ENCODE measurements at places on chromosomes 7 and 10.

DNA sequence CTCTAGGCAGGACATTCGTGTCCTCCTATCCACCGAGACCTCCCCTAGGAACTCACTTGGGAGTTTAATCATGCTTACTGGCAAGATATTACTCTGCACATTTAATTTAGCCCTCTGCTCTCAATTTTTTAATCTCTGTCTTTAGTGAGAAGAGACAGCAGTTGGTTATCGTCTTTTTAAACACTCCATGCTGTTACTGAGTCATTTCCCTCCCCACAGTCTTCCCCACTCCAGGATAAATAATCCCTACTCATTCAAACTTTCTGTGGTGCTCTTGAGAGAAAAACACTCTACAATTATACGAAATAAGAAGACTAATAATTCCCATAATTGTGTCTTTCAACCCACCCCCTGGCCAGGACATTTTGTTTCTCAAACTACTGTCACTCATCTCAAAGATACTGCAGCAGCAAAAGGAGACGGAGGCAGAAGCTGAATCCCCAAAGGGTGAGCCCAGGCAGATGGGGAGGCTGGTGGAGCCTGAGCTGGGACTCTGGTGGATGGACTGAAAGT lies 84.2 kb downstream of the ANK3 start:
- no peak for DNase-seq

DNA sequence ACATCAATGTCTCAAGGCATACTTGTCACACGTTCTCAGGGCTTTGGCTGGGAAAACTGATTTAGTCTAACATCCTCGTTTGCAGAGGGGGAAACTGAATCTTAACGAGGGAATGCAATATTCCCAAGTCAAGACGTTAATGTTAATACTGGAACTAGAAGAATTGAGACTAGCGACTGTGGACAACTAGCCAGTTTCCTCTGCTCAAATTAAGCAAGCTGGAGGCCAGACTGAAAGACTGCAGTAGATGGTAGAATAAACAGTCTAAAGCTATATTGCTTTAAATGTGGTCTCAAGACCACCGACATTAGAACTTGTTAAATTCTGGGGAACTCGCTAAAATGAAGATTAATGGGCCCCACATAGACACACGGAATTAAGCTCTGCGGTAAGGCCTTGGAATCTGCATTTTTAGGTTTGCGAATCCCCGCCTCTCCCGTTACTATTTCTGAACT lies 639 bp upstream of the TFAM start:
- DNase-seq, result no peak

DNA sequence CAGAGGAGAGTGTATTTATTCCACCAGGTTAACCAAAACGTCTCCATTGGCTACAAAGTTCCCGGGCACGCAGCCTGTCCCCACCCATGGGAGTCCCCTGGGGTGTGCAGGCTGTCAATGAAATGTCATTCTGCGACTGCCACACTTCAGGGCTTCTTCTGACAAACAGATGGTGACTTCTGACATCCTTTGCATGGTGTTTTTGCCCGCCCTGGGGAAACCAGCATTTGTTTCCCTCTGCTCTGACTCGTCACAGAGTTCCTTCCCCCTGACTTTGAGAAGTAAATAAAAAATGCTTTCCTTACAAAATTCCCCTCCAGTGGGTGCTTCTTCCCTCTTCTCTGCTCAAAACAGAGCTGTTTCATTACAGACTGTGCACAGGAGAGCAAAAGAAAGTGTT lies 38.2 kb downstream of the TNS3 start:
- no peak for DNase-seq

GRCh38 chr10:86535132-86535882 lies 13.7 kb upstream of the WAPL start:
- no peak for DNase-seq

- no peak for DNase-seq
These were observed 28.8 kb upstream of the C10orf53 start for GRCh38 chr10:49650724-49651034.

- no peak for DNase-seq
These were observed 2.3 kb downstream of the IGF2BP3 start for GRCh38 chr7:23467806-23468525.

DNA sequence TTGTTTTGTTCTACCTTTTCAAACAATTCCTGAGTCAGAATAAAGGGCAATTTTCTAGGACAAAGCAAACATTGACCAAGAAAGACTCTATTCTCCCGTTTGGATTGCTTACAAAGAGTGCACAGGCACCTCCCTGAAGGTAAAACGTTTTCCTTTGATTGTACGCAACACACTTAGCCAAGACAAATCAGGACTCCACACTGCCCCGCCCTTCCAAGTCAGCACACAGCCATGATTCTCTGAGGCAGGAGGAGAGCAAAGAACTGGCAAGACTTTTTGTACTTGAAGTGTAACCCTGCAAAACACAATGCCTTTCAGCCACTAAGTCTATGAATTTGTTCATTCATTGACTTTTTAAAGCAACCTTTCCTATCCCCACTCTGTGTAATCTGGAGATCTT lies 85.0 kb upstream of the FAM180A start:
- DNase-seq, result no peak

- no peak for DNase-seq
These were observed 94.3 kb downstream of the THSD7A start for GRCh38 chr7:11737723-11738122.

DNA sequence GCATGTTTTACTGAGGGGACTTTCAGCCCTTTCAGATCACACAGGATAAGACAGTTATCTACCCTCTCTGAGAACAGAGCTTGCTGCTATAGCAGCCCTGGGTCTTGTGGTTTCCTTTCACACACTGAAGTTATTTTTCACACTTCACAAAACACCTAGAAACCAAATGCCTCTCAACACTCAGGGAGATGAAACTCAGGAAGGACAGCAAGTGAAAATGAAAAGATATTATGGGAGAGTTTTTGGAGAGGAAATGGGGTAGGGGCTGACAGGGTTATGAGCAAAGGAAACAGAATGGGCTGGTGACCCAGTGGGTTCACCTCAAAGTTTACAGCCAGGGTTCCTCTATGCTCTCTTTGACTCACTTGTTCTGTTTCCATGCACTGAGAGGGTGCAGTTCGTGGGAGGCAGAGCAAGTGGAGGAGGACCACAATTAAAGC lies 17.0 kb upstream of the GIMAP2 start:
- no peak for DNase-seq

DNA sequence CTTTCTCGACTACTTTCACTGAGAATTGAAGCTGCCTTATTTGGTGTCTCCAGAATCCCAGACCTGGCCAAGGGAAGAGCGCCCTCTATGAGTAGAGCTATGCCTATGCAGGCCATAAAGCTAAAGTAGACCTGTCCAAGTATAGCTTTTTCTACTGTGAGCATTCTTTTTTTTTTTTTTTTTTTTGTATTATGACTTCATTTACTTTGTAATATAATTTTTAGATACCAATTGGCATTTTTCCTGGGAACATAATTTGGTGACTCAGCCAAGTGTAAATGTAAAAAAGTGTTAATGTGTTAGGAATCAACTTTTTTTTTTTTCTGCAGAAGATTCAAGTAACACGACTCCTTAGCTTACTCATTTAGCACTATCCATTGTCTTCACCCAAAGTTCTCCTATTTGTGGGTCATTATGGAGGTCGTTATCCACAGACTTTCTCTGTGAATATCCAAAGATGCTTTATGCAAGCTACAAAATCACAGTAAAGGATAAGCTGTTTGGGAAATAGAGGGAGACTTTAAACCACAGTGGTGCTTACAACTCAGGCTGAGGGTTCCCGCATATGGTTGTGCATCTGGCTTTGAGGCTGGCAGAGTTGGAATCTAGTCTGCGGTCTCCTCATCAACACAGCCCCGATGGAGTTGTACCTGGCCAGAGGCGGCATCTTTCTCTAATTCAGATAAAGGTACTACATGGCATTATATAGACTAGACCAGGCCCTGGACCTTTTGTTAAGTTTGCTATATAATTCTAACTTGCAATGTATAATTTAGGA lies 1040.2 kb upstream of the SORCS1 start:
- DNase-seq, result no peak

DNA sequence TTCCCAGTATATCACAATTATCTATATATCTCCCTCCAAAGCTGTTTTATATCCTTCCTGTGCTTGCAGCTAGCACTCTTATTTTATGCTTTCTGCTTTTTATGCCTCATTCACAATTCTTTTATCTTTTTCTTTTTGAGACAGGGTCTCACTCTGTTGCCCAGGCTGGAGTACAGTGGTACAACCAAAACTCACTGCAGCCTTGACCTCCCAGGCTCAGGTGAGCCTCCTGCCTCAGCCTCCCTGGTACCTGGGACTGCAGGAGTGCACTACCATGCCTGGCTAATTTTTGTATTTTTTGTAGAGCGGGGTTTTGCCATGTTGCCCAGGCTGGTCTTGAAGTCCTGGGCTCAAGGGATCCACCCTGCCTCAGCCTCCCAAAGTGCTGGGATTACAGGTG lies 5.7 kb downstream of the C7orf25 start:
- DNase-seq, result no peak

DNA sequence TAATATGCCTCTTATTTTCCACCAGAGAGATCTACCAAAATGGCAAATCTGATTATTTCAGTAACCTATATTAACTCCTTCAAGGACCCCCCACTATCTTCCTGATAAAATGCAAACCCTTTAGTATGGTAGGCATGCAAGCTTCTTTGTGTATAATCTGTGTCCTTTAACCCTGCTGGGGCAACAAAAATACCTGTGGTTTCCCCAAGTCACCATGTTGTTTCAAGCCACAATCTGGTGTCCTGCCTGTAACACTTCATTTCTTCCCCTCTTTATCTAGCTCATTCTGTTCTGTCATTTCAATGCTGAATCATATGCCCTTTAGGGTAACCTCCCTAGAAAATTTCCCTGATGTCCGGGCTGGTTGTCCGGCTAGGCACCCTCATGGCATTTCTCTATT lies 5.3 kb downstream of the CALCR start:
- DNase-seq, result no peak

- no peak for DNase-seq
These were observed 16.7 kb downstream of the TRIM56 start for GRCh38 chr7:101102026-101102425.

DNA sequence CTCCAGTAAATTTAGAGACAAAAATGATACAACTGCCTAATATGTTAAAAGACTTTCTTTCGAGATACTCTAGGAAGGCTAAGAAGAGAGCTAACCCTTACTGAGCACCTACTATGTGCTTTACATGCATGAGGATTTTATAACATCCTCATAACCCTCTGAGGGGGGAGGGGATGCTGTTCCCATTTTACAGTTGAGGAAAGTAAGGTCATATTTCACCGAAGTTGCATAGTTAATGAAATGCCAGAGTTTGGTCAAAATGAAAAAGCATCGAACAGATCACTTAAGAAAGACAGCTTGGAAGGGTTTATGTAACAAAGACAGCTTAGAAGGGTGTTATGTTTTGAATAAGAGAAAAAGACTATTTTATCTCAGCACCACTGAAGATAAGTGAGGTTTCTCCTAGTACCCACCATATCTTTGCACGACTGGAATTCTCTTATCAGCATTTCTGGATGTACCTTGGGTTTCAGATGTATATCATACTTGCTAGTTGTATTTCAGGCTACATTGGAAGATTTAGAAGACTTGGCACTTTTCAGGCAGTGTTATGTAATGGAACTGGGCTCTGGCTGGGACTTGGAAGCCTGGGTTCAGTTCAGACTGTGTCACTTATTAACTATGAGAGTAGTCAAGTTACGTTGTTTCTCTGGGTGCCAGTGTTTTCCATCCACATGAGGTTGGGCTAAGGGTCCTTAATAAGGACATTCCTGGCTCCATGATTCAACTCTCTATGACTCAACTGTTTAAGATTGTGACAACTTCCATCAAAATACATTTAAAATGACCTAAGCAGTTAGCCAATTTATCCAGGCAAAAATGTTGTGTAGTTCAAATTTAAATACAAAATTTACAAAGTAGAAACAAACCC lies 6.0 kb downstream of the RHOBTB1 start:
- DNase-seq, result no peak

DNA sequence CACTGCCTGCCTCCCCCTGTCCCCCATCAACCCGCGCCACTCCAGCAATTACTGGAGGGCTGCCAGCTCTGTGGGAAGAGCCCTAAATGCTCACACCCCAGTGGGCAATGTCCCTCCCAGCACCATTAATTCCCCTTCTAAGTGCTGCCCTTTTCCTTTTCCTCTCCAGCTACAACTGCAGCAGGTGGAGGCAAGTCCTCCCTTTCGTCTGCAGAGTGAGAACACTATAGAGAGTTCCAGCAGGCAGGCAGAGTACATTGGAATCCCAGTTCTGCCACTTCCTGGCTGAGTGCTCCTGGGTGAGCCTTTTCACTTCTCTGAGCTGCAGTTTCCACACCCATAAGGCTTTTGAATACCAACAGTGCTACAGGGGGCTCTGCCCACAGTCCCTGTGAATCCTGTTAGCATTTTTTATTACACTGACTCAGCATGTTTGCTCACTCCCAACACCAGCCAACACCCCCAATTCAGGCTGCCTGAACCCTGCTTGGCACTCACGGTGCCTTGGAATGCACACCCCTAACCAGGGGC lies 447.0 kb downstream of the GRID1 start:
- DNase-seq, result no peak

GRCh38 chr7:24972991-24973390 lies 7.0 kb downstream of the OSBPL3 start:
- no peak for DNase-seq

- no peak for DNase-seq
These were observed 49.4 kb downstream of the JMJD1C start for GRCh38 chr10:63416376-63416775.

DNA sequence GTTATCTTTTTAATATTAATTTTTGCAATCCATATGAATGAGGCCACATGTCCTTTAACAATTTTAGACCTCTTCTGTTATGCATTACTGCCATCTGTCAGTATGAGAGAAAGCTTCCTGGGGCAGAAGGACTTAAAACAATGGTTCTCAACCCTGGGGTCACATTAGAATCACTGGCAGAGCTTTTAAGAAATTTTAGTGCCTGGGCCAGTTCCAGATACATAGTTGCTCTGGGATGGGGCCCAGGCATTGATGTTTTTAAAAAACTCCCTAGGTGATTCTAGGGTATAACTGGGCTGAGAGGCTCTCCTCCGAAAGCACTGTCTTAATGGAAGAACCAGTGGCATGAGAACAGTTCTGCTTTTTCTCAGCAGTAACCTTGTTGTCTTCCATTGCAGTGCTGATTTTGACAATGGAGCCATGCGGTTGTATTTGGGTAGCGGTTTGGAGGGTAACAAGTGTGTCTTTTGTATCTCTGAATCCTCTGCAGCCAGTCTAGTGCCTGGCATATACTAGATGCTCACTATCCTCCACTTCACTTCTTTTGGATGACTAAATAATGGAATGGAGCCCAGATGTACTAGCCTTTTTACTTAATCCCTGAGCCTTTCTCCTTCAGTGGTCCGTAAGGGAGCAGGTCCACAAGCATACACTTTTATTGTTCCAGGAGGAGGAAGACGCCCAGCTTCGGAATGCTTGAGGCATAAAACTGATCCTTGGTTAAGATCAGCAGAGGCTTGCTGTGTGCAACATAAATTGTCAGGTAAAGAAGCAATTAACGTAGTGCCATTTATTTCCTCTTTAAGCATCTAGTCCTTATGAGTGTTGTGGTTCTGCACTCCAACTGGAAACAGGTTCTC lies 227.1 kb downstream of the AUTS2 start:
- DNase-seq, result no peak
